ENCODE measurements at places on chromosomes 5 and 9. TPM values are rescaled to one million over a fixed set of nuclear protein-coding genes. Genes with fewer than 3 reads are reported as not detected.
A peak's percentile ranks its signal among the peaks of the same experiment; 100 is the strongest.

EGFLAM gene
- not detected for total RNA-seq

CCNJL gene
- total RNA-seq: 0.08 TPM

AGXT2 gene
- total RNA-seq: not detected

ADAMTSL2 gene
- total RNA-seq: not detected

FBXL17 gene
- 9.0 TPM for total RNA-seq

AJM1 gene
- total RNA-seq: 2.5 TPM

SLC6A18 gene
- not detected for total RNA-seq

GRCh38 chr5:135124128-135124527 lies 90.1 kb upstream of the PITX1 start:
- H3K4me1 ChIP-seq: no peaks in the 10 kb centered on the region
- DNase-seq: no peak
- H3K27ac ChIP-seq: no peak overlapping the region
- H3K27me3 ChIP-seq: peaks cover 3% of the 10 kb centered on the region
- no peak overlapping the region for H3K4me3 ChIP-seq

DNA sequence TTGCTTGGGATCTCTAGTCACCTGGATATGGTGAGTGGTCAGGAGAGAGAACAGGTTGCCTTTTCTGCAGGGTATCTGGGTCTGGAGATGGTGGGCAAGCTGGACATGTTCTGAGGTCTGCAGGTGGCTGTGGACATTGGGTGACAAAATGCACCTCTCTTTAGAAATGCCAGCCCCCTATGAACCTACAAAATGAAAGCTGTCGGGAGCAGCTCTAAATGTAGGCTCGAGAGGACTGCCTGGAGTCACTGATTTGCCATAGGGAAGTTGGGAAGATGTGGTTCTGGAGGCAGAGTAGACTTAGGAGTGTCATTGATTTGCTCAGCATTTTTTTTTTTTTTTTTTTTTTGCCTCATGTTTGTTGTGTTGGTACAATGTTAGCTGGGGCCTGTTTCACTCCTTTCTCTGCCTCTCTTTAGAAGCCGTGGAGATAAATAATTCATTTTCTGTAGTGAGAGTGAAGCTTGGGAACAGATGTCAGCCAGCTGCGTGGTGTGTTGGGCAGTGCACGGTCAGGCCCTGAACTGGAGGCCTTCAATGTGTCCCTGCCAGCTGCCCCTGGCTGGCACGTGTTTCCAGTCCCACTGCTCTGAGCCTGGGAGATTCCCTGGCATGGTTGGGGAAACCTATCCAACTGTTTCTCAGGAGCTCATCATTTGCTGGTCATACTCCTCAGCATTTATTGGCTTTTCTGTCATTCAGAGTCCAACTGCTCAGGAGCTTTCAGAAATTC lies 5.4 kb downstream of the RGS3 start:
- no peaks in the 10 kb centered on the region for H3K36me3 ChIP-seq
- no peaks in the 10 kb centered on the region for H3K27me3 ChIP-seq
- no peak for DNase-seq
- no peak overlapping the region for H3K4me3 ChIP-seq
- no peak overlapping the region for H3K27ac ChIP-seq

GRCh38 chr5:56123531-56124243 lies 109.4 kb downstream of the ANKRD55 start:
- H3K27me3 ChIP-seq: no peaks in the 10 kb centered on the region
- H3K36me3 ChIP-seq: no peaks in the 10 kb centered on the region
- H3K27ac ChIP-seq: no peak overlapping the region
- H3K4me1 ChIP-seq: no peaks in the 10 kb centered on the region
- H3K4me3 ChIP-seq: no peak overlapping the region

DNA sequence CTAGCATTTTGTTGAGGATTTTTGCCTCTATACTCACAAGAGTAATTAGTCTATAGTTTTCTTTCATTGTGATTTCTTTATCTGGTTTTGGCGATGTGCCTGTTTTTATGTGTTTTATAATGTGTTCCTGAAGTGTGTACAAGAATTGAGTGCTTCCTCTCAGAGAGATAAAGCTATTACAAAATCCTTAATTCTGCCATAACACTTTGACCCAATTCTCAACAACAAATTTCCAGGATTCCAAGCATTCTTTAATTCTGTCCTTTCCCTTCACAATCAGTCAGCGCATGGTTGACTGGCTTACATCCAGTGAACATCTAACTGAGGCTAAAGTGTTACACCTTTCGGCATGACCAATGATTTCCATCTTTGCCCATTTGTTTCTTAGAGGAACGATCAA lies 282.9 kb upstream of the MVB12B start:
- no peak overlapping the region for H3K4me3 ChIP-seq
- no peaks in the 10 kb centered on the region for H3K27me3 ChIP-seq
- no peak for DNase-seq
- no peak overlapping the region for H3K27ac ChIP-seq
- H3K36me3 ChIP-seq: no peaks in the 10 kb centered on the region

- H3K4me1 ChIP-seq: peaks cover 24% of the 10 kb centered on the region
- no peaks in the 10 kb centered on the region for H3K27me3 ChIP-seq
- no peak overlapping the region for H3K27ac ChIP-seq
- DNase-seq: no peak
- no peaks in the 10 kb centered on the region for H3K36me3 ChIP-seq
Observed at GRCh38 chr5:154271466-154271865, 80.9 kb downstream of the GALNT10 start.

- no peak for DNase-seq
- no peaks in the 10 kb centered on the region for H3K27me3 ChIP-seq
- H3K4me1 ChIP-seq: no peaks in the 10 kb centered on the region
- H3K36me3 ChIP-seq: no peaks in the 10 kb centered on the region
Observed at GRCh38 chr5:66741394-66741793, 145.2 kb downstream of the MAST4 start.

- no peaks in the 10 kb centered on the region for H3K27me3 ChIP-seq
- H3K4me3 ChIP-seq: no peak overlapping the region
- no peak overlapping the region for H3K27ac ChIP-seq
- H3K36me3 ChIP-seq: no peaks in the 10 kb centered on the region
- no peak for DNase-seq
- no peaks in the 10 kb centered on the region for H3K4me1 ChIP-seq
Observed at GRCh38 chr9:93232388-93232960, 48.5 kb downstream of the WNK2 start.

GRCh38 chr9:385818-386398 lies 171.2 kb downstream of the DOCK8 start:
- no peak overlapping the region for H3K4me3 ChIP-seq
- H3K36me3 ChIP-seq: peaks cover 34% of the 10 kb centered on the region
- DNase-seq: no peak

- peaks cover 7% of the 10 kb centered on the region for H3K4me1 ChIP-seq
- DNase-seq: no peak
- H3K27me3 ChIP-seq: no peaks in the 10 kb centered on the region
- peak overlapping the region; percentile 65 for H3K4me3 ChIP-seq
Observed at GRCh38 chr5:132776938-132777208, 166 bp downstream of the SEPTIN8 start.

DNA sequence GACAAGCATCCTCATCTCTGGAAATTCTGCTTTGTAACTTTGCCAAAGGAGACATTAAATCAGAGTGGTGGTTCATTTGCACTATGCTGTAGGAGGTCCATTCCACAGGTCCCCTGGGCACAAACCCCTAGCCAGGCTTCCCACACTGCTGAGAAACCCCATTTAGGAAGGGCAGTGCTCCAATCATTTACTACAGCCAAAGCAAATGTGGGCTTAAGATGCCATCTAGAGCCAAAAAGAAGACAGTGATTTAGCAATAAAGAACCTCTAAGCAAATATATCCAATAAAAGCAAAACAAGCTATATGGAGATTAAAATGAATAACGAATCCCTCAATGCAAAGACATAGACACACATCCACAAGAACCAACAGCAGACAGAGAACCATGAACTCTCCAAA lies 129.0 kb upstream of the ALDH1B1 start:
- no peak for DNase-seq
- H3K4me1 ChIP-seq: no peaks in the 10 kb centered on the region
- no peaks in the 10 kb centered on the region for H3K36me3 ChIP-seq

DNA sequence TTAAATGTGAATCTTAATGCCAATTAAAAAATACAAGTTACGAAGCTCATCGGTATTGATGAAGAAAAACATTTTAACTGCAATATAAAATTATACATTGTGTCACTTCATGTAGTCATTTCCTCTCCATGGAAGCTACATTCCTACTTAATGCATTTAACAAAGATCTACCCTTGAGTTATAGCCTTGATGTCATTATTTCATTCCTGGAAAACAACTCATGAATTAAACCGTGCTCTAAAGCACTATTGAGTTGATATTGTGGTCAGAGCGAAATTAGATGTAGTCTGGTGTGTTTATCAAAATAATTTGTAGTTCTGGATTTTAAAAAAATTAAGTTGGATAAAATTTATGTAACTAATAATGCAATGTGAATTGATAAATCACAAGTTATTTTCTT lies 11.1 kb downstream of the C5orf47 start:
- no peaks in the 10 kb centered on the region for H3K27me3 ChIP-seq
- no peaks in the 10 kb centered on the region for H3K36me3 ChIP-seq
- H3K4me3 ChIP-seq: no peak overlapping the region
- no peak for DNase-seq

GRCh38 chr5:34585601-34586104 lies 70.5 kb upstream of the RAI14 start:
- H3K36me3 ChIP-seq: no peaks in the 10 kb centered on the region
- DNase-seq: no peak
- H3K27me3 ChIP-seq: no peaks in the 10 kb centered on the region
- peak overlapping the region; percentile 41 for H3K27ac ChIP-seq
- H3K4me3 ChIP-seq: no peak overlapping the region

DNA sequence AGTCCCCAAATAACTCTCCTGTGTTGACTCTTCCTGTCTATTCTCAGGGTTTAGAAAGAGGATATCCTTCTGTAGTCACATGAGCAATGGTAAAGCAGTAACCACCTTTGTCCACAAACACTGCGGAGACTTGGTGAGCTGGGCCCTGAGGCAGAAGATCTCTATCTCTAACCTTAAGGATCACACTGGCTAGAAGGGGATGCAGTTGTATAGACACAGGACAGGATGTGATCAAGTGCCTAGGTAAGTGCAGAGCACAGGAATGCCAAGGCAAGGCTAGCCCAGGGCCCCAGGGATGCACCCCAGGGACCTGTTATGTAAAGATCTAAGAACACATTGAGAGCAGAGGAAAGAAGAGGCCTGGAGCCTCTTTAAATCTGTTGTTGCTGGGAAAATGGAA lies 610.5 kb downstream of the IRX1 start:
- no peaks in the 10 kb centered on the region for H3K27me3 ChIP-seq
- DNase-seq: no peak
- H3K27ac ChIP-seq: no peak overlapping the region
- H3K36me3 ChIP-seq: no peaks in the 10 kb centered on the region
- H3K4me3 ChIP-seq: no peak overlapping the region
- H3K4me1 ChIP-seq: no peaks in the 10 kb centered on the region

DNA sequence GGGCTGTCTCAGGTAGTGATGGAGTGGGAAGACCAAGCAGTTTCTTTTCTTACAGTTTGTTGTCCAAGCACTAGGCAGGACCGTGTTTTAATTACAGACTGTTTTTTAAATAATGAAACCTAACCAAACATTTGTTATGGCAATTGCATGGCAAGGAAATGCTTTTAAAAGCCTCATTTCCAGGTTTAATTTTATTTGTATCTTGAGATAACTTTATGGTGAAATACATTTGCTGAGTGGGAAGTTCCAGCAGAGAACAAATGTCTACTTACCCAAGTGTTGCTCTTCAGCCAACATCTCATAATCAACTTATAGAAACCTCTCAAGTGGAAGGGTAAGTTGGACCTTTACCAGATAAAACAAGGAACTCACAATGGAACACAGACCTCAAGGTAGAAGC lies 11.8 kb upstream of the LHFPL2 start:
- H3K27ac ChIP-seq: no peak overlapping the region
- H3K4me3 ChIP-seq: no peak overlapping the region
- no peaks in the 10 kb centered on the region for H3K27me3 ChIP-seq
- DNase-seq: no peak

DNA sequence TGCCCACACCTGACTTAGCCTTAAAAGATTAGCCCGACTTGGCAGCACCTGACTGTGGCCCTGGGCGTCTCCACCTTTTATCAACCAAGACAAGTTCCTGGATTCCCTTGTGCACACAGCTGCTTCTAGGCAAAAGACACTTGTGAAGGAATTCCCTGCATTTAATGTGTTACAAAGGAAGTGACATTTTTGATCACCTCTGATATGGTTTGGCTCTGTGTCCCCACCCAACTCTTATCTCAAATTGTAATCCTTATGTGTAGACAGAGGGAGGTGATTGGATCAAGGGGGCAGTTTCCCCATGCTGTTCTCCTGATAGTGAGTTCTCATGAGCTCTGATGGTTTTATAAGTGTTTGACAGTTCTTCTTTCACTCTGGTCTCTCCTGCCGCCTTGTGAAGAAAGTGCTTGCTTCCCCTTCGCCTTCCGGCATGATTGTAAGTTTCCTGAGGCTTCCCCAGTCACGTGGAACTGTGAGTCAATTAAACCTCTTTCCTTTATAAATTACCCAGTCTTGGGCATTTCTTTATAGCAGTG lies 2.6 kb upstream of the CPEB4 start:
- 0 out of 2 replicates have a peak, but pooled peaks cover 3% of the 10 kb centered on the region for H3K36me3 ChIP-seq
- no peak overlapping the region for H3K4me3 ChIP-seq
- peak overlapping the region; percentile 86 for H3K27ac ChIP-seq
- DNase-seq: no peak
- peaks cover 30% of the 10 kb centered on the region for H3K4me1 ChIP-seq
- H3K27me3 ChIP-seq: no peaks in the 10 kb centered on the region

DNA sequence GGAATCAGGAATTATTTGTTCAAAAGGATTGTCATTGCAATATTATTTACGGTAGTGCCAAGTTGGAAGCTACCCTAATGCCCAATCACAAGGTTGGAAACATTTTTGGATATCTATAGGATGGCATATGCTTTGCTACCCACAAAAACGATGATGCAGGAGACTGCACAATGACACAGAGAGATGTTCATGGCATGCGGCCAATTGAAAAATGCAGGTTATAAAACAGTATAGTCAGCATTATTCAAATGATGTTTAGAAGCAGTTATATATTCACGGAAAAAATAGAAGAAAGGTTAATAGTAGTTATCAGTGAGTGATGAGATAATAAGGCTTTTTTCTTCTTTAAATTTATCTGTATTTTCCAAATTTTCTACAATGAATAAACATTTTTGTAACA lies 5.9 kb upstream of the ACSL6 start:
- peaks cover 1% of the 10 kb centered on the region for H3K27me3 ChIP-seq
- no peak for DNase-seq
- no peak overlapping the region for H3K27ac ChIP-seq
- H3K4me3 ChIP-seq: no peak overlapping the region
- no peaks in the 10 kb centered on the region for H3K36me3 ChIP-seq
- peaks cover 33% of the 10 kb centered on the region for H3K4me1 ChIP-seq

GRCh38 chr5:132065351-132065937 lies 5.0 kb downstream of the IL3 start:
- H3K36me3 ChIP-seq: no peaks in the 10 kb centered on the region
- no peak overlapping the region for H3K4me3 ChIP-seq
- H3K27ac ChIP-seq: no peak overlapping the region

DNA sequence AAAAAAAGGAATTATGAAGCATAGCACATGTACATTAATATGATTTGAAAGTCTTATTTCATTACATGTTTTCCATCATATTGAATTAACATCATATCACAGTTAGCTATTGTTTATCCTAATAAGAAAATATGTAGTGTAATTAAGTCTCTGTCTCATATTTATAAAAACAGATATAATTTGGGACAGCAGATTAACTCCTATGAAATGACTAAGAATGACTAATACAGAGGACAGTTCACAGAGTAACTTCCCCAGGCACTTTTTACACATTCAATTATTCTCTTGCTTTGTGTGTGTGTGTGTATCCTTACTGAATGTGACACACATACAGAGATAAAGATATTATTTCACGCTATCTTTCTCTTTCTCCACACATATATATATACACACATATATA lies 2400.9 kb upstream of the C9orf72 start:
- no peaks in the 10 kb centered on the region for H3K36me3 ChIP-seq
- no peaks in the 10 kb centered on the region for H3K27me3 ChIP-seq
- H3K4me3 ChIP-seq: no peak overlapping the region
- H3K4me1 ChIP-seq: no peaks in the 10 kb centered on the region
- no peak for DNase-seq
- H3K27ac ChIP-seq: no peak overlapping the region

Measured in GM12878 (cell line).